OCI-M1 (cell line): ENCODE measurements at places on chromosomes 16 and 17.

DNA sequence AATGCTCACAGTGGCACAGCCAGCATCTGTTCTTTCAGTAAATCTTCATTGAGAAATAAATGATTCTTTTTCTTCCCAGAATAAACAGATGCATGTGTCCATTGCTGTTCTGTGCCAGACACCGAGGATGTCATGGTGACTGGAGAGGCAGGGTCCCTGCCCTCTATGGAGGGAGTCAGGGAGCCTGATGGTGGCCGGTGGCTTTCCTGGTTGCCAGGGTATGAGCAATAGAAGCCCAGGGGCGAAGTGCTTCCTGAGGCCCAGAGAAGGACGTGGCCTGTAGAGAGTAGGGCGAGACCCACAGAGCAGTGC lies 29.9 kb upstream of the NUDT16L1 start:
- DNase-seq = no peak

GRCh38 chr16:1244881-1245280 lies 4.4 kb downstream of the TPSAB1 start:
- peak; percentile 70 for DNase-seq

- DNase-seq = no peak
These were observed 169.8 kb downstream of the LAT start for GRCh38 chr16:29154676-29155121.

DNA sequence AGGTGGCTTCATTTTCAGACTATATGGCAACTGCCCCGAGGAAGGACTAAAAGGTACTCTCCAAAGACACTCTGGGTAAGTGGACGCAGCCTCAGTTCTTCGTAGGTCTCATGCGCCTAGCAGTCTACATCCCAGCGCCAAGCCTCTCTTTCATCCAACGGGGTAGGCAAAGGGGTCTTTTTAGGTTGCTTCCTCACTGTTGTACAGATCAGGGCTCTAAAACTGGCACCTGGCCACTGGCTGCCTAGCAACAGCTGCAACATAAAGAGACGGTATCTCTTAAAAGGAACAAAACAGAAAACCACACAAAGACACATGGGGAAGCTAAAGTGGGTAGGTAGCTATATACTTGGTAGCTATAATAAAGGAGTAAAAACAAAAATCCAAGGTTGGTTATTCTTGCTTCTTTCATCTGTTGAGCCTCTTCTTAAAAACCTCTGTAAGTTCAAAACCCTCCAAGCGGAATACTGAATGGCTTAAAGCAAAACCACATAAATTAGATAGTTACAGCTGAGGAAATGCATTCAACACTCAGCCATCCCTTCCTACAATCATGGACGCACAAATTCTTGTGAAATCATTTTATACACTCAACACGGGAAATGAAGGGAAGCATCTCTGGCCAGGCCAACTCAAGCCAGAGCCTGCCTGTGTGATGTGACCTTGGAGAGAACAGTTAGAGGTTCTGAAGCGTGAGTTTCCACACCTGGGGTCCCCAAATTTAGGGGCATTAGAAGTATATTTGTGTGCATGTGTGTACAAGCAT lies 22.7 kb downstream of the CYTH1 start:
- DNase-seq = peak; percentile 83

GRCh38 chr17:82255402-82255972 lies 18.0 kb downstream of the CSNK1D start:
- DNase-seq = no peak

DNA sequence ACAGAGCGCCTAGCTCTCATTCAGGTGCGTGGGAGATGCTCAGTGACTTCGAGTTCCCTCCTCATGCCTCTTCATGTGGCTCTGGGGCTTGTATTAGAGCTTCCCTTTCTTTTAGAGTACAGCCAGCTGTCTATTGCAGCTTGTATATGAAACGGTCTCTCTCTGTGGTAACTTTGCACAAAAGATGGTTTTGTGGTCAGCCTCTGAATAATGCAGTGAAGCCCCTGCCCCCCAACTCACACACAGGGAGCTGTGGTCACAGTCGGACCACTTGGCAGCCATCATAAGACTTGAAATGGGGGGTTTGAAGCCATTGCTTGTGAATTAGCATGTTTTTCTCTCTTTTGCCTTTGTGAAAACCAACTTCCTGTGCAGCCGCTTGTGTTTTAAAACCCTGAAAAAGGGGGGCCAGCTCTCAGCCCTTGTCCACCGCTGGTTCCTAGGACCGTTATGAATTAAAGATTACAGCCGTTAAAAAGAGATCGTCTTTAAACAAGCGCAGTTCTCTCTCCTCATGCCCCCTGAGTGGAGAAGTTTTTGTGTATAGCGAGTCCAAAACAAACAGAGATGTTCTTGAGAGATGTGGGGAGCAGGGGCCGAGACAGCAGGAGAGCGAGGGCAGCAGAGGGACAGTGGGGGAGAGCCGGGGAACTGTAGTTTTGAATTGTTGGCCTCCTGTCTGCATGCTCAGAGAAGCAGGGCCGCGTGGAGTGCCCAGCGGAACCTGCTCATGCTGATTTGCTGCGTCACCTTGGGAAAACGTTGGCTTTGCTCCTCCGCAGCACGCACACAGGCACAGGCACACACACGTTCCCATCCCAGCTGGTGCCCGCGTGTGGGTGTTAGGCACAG lies 199.0 kb downstream of the MSI2 start:
- peak; percentile 17 for DNase-seq
